ENCODE measurements at places on chromosomes 2 and 18.

GRCh38 chr18:23416298-23416697 lies 36.8 kb upstream of the RIOK3 start:
- DNase-seq, result no peak

DNA sequence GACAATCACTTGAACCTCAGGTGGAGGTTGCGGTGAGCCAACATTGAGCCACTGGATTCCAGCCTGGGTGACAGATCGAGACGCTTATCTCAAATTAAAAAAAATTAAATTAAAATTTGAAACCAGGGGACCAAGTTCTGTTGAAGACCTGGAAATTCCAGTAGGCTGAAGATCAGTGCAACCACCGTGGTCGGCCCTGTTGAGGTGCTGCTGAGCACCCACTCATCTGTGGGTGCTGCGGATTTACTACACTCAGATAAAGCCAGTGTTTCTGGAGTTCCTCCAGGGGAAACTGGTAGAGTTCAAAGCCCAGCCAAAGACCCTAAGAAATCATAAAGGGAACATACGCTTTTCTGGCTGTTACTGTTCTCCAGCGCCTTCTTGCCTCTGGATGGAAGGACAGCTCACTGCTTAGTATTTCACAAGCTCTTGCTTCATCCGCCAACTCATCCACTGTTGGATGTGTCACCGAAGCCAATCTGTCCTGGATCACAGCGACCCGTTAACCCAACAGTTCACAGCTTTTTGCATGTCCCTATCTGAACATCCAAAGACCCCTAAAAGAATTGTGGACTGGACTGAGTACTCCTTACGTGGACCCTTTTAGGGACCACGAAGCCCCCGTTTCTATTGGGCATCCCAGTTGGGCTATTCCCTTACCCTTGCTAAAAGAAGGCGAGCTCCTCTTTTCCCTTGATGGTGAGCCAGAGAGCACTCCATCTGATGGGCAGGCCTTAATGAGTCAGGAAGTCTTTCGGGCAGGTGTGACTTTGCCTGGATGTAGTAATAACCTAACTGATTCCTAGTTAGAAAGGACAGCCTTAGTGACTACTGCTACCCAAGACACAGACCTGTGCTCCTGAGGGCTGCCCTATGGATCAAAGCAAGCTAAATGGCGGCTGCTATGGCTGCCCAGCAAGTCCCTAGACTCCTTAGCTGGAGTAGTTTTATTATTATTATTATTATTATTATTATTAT lies 6.0 kb upstream of the ALPP start:
- DNase-seq, result no peak

GRCh38 chr2:200356321-200356720 lies 49.8 kb downstream of the SPATS2L start:
- DNase-seq, result no peak

GRCh38 chr2:68125821-68126220 lies 31.9 kb upstream of the PNO1 start:
- no peak for DNase-seq

GRCh38 chr2:146847846-146848245 lies 997.0 kb upstream of the ACVR2A start:
- no peak for DNase-seq

- no peak for DNase-seq
Measured at GRCh38 chr2:166170356-166170755, 42.5 kb upstream of the SCN1A start.

DNA sequence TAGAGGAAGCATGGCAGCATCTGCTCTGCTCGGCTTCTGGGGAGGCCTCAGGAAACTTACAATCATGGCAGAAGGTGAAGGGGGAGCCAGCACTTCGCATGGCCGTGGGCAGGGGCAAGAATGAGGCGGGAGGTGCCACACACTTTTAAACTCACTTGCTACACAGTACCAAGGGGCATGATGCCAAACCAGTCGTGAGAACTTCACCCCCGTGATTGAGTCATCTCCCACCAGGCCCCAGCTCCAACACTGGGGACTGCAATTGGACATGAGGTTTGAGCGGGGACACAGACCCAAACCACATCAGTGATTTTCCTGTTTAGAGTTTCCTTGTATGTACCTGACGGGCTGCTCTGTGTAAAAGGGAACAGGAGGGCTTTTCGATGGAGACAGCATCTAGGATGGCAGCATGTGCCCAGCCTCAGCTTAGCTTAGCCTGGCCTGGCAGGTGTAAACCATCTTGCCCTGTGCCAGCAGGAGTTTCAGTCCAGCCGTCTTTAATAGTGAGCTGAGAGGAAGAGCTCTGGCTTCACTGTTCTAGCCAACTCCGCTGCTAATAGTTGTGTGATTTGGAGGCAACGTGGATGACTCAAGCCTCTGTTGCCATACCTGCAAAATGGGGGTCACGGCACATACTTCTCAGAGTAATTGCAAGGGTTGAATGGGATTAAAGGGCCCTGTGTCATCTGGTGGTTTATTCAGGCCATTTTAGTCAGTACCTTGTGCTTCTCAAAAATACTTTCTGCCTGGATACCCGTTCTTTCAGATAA lies 101.8 kb downstream of the ASAP2 start:
- DNase-seq, result no peak

- no peak for DNase-seq
Measured at GRCh38 chr2:56770490-56770889, 586.7 kb downstream of the CCDC85A start.

- DNase-seq, result no peak
Measured at GRCh38 chr18:505483-506122, 5.1 kb upstream of the COLEC12 start.

DNA sequence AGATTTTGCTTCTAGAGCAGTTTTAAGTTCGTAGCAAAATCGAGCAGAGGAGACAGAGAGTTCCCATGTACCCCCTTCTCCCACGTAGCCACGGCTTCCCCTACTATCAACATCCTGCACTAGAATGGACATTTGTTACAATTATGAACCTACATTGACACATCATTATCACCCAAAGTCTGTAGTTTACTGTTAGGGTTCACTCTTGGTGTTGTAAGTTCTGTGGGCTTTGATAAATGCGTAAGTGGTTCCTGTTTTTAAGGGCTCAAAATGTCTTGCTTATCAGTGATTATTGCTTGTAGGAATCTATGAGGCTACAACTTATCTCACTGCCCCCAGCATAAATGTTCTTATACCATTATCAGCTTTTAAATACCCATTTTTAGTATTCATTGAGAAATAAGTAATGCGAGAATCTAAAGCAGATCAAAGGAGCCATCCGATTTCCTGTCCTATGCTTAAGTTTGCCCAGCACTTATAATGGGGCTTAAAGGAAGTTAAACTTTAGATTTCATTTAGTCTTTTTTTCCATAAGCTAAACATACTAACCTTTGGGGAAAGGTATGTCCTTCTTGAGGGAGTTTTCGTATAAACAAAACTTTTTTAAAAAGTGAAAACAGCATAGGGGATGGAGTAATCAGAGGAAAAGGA lies 118.7 kb downstream of the HAUS1 start:
- no peak for DNase-seq

Measured in stimulated activated CD8-positive, alpha-beta memory T cell treated with anti-CD3 and anti-CD28 coated beads, Interleukin-2, amount 100 ng/mL, for 1 hour (primary cell).